Fibroblast of skin of left biceps (primary cell): ENCODE measurements at places on chromosomes 7 and 10.
A peak's percentile ranks its signal among the peaks of the same experiment; 100 is the strongest.

- no peak for DNase-seq
These were observed 26.1 kb upstream of the MGAM2 start for GRCh38 chr7:142085428-142085827.

DNA sequence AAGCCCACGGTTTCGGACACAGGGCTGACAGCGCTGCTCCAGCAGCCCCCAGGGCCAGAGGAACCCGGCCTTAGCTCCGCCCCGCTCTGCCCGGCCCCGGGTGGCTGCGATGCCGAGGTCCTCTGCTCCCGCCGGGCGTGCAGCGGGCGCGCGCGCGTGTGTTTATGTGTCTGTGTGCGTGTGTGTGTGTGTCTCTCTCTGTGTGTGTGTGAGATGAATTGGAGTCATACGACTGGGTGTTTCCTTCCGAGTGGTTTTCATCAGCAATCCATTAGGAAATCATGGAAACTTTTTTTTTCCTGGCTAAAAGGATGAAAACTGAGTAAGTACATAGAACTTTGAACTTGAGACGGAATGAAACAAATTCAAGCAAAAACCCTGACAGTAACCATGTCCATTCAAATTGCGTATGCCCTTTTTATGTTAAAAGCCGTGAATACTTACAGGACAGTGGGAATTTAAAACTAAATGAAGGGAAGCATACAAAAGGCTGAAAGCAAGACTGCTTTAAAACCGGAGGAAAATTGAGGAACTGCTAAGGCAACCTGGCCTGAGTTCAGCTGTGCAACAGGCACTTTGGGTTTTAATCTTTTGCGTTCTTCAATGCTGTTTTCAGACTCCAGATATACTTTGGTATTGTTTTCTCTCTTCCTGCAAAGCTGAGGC lies at the start of gene CPED1:
Gene CPED1 (plus strand): TSS at position 121 of the 666 bp plus-strand sequence. CDS start 911 bp downstream, outside the sequence.
- peak; percentile 45 for DNase-seq

DNA sequence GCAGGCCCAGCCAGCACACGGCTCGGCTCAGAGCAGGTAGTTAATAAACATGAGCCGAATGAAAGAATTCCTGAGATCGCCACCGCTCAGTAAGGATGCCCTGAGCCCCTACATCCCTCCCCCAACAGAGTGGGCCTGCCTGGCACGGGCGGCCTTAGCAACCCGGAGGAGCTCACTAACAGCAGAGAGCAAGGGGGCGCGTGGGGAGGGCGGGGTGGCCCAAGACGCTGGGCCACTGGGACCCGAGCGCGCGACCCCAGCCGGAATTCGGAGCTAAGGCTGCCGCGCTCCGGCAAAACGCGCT lies 403 bp upstream of the ENO4 start:
- DNase-seq, result no peak

DNA sequence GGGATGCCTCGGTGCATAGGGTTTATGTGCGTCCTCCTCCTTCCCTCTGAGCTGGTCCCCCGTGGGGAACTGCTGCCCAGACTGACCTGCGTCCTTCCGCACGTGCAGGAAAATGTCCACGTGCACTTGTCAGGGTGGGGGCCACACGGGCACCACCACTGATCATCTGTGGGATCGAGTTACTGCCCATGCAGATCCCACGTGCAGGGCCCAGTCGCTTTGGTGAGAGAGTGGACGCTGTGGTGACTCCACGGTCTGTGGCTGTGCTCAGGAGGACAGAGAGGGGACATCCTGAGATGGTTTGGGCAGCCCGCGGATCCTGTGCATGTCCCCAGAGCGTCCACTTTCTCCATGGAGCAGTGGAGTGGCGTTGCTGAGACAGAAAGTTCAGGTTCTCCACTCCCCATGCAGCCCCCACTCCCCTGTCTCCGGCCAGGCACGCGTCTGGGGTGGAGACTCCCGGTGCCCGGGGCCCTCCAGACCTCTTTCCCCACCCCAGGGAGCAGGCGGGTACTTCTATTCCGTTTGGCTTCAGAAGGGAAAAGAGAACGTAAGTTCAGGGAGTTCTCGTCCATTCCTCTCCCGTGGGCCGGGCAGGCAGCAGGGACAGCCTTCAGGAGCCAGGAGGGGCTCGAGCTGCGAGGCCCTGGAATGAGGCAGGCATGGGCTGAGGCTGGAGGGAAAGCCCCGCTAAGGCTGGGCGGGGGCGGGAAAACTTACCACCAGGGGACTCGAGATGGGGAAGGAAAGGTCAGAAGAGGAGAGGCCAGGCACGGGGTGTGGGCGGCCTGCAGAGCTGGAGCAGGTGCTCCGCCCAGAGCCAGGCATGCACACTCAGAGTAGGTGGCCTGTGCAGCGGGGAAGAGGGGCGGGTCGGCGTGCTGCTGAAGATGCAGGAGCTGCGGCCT lies 59.9 kb downstream of the EGFR start:
- no peak for DNase-seq

- no peak for DNase-seq
These were observed 137.4 kb upstream of the KCNMA1 start for GRCh38 chr10:77774940-77775391.

- peak; percentile 88 for DNase-seq
These were observed 102.4 kb downstream of the CFTR start for GRCh38 chr7:117582219-117582704.

GRCh38 chr7:55502858-55503440 lies 69.4 kb downstream of the VOPP1 start:
- DNase-seq, result no peak

DNA sequence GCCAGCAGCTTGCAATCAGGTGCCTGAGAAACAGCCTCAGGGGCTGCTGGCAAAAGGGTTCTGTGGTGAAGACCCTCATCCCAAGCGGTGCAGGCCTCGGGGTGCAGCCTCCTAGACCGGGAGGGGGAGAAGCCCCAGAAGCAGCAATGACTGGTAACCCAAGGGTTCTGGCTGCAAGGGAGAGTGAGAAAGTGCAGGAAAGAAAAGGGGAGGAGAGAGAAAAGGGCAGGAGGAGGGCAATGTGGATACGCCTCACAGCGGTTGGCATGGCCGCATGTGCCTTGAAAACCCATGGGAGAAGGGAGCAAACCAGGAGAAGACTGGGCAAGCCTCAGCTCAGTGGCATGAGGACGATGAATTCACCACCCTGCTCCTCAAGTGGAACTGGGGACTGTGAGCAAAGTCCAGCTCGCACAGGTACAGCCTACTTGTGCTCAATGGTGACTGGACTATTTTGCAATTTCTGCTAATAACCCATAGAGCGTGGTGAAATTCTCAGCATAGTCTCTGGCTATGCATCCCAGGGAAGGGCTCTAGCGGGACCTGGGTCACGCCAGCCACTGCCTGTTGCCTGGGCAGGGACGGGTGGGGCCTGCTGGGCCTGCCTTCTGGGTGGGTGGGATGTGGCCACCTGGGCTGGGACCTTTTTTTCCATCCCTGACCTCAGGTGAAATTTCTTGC lies 6.2 kb downstream of the CLRN3 start:
- DNase-seq, result no peak

GRCh38 chr10:122051609-122052385 lies 62.8 kb downstream of the TACC2 start:
- peak; percentile 15 for DNase-seq

- DNase-seq, result no peak
These were observed 2.6 kb downstream of the CRHR2 start for GRCh38 chr7:30679664-30680063.

GRCh38 chr7:28957751-28958234 lies 337 bp downstream of the TRIL start:
- no peak for DNase-seq

- DNase-seq, result no peak
These were observed 41.4 kb downstream of the NRF1 start for GRCh38 chr7:129652914-129653313.

DNA sequence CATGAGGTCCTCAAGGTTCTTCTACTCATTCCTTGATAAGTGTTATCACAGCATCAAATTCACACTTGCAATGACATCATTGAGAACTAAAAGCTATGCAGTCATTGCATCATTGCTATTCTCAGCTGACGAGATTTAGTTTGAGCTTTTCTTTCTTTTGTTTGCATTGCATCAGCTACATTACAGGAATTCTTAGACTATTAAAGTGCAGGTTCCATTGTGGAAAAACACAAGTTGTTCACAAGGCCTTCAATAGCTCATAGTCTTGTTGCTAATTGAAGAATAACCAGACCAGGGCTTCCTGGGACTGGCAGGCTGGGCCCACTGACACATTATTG lies 139.3 kb downstream of the CXCL12 start:
- DNase-seq, result no peak

DNA sequence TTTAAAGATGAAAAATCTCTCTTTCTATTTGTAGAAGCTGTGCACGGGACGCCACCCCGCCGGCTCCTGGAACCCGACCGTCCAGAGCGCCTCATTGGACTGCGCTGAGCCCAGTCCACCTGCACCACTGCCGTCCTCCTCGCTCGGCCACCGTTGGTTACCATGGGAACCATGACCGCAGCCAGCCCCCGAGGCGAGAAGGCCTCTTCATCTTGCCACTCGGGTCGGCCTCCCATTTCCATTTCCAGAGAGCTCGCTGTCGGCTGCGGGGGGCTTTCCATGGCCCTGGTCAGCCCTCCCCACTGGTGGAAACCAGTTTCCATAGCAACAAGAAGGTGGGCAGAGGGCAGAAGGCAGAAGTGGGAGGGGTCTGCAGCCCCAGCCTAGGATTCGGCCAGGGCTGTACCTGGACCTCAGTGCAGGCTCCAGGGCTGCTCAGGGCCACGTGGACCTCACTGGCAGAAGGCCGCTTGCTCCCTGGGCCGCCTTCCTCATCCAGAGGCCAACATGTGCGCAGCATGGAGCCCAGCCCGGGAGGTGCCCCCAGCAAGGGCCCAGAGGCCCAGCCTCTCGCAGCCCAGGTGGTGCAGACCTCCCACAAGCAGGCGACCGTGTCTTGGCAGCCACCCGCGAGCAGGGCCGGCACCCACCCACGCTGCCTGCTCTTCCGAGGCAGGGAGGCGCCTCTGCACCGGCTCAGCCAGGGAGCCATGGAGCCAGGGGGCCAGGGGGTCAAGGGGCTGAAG lies 283.5 kb upstream of the PPP2R2D start:
- no peak for DNase-seq

GRCh38 chr10:125037145-125037877 lies 95.4 kb downstream of the ZRANB1 start:
- no peak for DNase-seq

GRCh38 chr10:74530981-74531380 lies 295.4 kb upstream of the KAT6B start:
- DNase-seq, result no peak

DNA sequence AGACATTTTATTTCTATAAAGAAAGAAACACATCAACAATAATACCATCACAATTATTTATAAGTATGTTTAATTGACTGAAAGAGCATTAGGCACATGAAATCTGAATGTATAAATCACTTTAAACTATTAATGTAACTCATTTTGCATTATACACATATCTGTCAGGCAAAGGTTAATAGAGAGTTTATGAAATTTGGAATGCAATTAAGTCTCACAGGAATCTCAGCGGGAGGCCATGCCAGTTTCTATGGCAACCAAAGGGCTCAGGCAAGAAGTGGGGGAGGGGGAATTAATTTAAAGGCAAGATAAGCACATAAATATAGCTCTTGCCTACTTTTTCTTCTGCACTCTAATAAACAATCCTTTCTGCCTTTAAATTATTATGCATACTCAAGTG lies 152.6 kb downstream of the SLC16A9 start:
- DNase-seq, result no peak

DNA sequence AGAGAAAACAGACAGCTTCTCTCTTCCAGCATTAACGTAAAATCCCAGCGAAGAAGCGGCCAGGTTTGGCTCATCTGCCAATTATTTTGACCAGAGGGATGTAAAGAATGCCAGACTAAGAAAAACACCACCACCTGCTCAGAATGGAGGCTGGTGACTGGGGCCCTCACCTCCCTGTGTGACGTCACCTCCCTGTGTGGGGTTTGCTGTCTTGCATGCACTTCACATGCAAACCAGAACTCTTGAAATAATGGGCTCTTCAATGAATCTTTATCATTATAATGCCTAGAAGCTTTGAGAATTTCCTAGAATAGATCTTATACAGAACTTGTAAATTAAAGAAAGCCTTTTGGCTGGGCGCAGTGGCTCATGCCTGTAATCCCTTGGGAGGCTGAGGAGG lies 101.8 kb upstream of the WAC start:
- DNase-seq, result no peak

- DNase-seq, result no peak
These were observed 310.6 kb upstream of the MGMT start for GRCh38 chr10:129156406-129156805.

- DNase-seq, result no peak
These were observed 87.4 kb downstream of the GOLGA7B start for GRCh38 chr10:97937054-97937453.

- DNase-seq, result peak; percentile 32
These were observed 114.5 kb downstream of the PLCE1 start for GRCh38 chr10:94108200-94108599.

- no peak for DNase-seq
These were observed 50.7 kb upstream of the ITGB8 start for GRCh38 chr7:20279979-20280378.

DNA sequence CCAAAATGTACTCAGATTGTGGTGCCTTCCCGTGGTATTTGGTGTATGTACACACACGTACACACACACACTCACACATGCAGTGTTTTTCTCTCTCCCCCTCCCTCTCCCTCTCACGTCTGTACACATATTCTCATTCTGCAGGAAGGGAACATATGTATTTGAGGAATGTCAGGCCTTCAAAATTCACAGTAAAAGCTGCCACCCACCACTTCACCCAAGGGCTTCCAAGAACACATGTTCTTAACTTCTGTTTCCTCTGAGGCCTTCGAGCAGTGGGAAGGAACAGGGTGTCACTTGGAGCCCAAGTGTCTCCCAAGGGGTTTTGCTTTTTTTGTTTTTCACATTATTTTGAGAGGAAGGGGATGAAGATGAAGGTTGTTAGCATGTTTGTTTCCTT lies 198.9 kb downstream of the TCF7L2 start:
- no peak for DNase-seq

DNA sequence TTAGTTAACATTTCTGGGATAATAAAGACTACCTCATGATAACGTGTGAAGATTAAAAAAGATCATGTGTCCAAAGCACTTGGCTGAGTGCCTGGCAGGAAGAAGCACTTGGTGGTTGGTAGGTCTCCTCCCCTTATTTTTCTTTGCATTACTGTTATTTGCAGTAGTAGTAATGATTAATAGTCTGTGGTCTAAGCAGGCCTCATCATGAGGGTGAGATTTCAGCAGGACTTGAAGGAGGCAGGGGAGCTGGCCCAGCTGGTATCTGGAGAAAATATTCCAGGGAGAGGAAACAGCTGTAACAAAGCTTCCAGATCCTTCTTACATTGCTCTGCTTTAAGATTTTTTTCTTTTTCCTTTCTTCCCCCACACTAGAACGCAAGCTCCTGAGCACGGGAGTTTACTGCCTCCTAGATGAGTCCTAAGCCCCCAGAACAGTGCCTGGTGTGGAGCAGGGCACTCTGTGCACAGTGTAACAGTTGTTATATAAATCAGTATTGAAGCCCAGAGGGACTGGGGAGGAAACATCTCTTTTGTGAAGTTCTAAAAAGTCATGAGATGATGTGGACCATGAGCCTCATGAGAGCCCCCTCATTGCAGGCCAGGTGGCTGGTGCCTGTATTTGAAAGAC lies 31.1 kb upstream of the RHEB start:
- peak; percentile 66 for DNase-seq

- no peak for DNase-seq
These were observed 144.8 kb upstream of the ZNF804B start for GRCh38 chr7:88614736-88615135.

- DNase-seq, result no peak
These were observed 152.3 kb downstream of the SDK1 start for GRCh38 chr7:3453398-3453797.

GRCh38 chr7:12703881-12704280 lies 16.4 kb downstream of the ARL4A start:
- DNase-seq, result no peak
